Ureter (tissue), 1 donor: ENCODE measurements at places on chromosomes 13 and 19.

DNA sequence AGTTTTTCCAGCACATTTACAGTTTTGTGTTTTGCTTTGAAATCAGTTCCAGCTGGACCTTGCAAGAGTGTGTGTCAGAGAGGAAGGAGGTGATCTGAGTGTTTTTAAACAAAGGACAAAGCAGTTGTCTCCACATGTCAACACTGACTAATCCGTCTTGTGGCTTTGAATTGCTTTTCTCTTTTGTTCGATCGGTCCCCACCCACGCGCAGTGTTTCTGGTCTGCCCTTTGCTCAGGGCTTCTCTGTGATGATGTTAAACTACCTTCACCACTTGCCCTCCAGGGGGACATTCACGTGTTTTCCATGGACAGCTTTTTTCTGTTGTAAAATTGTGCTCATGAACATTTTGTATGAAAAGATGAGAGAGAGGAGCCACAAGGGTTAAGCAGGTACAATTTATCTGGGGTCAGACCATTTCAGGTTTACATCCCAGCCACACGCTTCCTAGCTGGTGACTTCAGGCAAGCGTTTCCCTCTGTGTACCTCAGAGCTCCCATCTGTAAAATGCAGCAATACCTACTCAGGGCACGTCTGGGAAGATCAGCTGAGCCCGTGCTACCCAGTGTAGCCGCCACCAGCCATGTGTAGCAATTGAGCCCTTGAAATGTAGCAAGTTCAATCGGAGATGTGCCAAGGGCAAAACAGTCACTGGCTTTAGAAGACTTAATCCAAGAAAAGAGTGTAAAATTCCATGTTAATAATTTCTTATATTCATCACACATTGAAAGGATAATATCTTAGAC is 13.5 kb upstream of the PLA2G4C start:
- no peak for DNase-seq

DNA sequence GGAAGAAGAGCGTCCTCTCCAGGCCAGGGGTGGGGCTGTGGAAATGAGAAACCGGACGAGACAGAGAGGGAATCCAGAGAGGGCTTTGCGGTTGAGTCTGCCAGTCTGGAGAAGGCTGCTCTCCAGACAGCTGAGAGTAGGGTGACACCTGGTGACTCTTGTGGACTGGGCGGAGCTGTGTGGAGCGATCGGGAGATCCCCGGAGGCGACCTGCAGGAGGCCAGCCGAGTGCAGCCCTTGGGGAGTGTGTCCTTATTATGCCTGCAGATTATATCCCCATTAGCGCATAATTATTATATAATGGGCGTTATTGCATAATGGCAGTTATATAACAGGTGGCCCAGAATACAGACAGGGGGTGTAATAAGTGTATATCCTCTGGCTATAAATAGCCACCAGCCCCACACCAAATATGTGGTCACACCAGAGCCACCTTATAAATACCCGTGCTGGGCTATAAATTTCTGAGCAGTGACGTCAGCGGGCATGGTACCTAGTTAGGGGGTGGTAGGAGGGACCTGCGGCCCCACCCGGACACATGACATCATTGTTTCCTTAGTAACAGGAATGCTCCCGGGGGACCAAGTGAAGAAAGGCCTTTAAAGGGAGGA is 41.2 kb downstream of the NFIX start:
- DNase-seq = no peak

GRCh38 chr19:4305659-4306058 is 1.3 kb downstream of the FSD1 start:
- DNase-seq = no peak

DNA sequence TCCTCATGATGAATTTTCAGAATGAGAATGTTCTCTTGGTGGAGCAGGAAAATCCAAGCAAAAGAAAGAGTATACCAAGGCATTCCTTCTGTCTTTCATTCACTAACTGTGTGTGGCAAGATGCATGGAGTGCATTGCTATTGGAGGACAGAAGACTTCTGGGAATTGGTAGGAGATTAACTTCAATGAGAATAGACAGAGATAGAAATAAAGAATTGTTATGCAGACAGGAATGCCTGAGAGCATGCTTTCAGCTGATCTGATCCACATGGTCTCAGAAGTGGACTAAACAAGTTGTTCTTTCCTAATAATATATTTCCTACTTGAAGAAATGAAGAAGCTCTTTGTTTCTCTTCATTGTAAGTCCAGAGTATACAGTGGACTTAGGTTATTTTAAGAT is 303.6 kb downstream of the MYO16 start:
- DNase-seq = no peak

- no peak for DNase-seq
Observed at GRCh38 chr13:51501592-51502152, 48.8 kb upstream of the INTS6 start.

GRCh38 chr19:15583346-15583745 is 31.7 kb upstream of the CYP4F8 start:
- no peak for DNase-seq

GRCh38 chr13:99693351-99693750 is 192.1 kb downstream of the TM9SF2 start:
- DNase-seq = no peak

DNA sequence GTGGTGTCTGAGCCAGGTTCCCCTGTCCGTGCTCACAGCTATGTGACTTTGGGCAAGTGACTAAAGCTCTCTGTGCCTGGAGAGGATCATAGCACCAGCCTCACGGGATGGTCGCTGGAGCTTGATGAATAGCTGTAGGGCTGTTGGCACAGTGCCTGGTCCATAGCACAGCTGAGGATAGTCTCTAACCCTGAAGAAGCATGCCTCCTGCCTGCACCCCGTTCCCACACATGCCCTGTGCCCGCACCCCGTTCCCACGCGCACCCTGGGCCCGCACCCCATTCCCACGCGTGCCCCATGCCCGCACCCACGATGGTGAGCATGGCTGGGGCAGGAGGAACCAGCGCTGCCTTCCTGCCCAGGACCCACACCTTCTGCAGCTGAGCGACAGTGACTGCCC is 63.7 kb upstream of the F7 start:
- DNase-seq = no peak

GRCh38 chr13:39419876-39420275 is 183.1 kb downstream of the LHFPL6 start:
- no peak for DNase-seq

- DNase-seq = peak; percentile 95
Observed at GRCh38 chr19:13833330-13834243, 38.3 kb downstream of the ZSWIM4 start.

- no peak for DNase-seq
Observed at GRCh38 chr13:64446372-64446771, 2783.8 kb downstream of the PCDH9 start.

GRCh38 chr13:107650081-107650701 is 565.1 kb downstream of the LIG4 start:
- DNase-seq = no peak

- DNase-seq = no peak
Observed at GRCh38 chr19:35363001-35363590, 4.8 kb downstream of the FFAR3 start.

GRCh38 chr13:38399535-38399934 is 49.9 kb downstream of the UFM1 start:
- no peak for DNase-seq
